ENCODE measurements at places on chromosomes 7 and 10.

- no peak for DNase-seq
These were observed 1106.2 kb upstream of the CELF2 start for GRCh38 chr10:9911488-9911887.

DNA sequence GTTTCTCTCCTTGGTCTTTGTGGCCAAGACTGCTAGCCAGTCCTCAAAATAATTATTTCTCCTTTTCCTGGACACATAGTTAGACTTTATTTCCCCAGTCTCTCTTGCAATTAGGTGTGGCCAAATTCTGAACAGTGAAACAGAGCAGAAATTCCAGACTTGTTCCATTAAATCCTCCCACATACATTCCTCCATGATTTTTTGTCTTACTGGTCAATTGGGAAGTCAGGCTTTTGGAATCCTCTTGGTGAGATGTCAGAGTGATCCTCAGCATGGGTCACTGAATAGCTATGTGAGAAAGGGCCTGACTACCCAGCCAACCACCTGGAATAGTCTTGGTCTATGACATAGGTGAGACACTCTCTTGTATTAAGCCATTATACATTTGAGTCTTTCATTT, 164.2 kb downstream of the DGKI start:
- no peak for DNase-seq

DNA sequence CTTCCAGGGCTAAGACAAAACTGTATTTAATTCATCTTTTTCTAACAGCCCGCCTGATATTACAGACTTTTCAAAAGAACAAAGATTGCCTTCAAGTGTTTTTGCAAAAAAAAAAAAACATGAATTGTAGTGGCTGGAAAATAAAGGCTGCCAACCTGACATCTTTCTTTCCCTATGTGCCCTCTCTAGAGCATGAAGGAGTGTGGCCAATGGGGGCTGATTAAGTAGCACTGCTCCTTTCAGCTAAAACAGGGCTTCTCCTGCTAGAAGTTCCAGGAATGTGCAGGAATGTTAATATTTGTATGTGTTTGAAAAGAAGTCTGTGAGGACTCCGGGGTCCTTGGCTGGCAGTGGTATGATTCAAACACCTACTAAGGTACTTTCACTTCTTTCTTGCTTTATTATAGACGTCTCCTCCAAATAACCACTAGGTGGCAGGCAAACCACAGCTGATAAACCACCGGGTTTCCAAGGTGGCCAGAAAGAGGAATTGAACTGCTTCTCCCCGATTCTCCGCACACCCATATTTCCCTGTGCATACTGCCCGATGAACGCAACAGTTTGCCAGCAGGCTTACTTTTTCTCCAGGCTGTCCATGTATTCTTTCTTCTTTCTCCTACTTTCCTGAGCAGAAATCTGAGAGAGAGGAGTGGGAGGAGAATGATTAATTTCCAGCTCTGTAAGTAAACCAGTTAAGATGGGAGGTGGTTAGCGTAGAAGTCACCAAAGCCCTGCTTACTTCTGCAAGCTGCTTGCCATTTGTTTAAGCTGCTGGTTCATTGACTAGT, 56.8 kb upstream of the DGKI start:
- DNase-seq: peak; percentile 59

- DNase-seq: no peak
These were observed 48.0 kb downstream of the PLPP4 start for GRCh38 chr10:120505056-120505455.

DNA sequence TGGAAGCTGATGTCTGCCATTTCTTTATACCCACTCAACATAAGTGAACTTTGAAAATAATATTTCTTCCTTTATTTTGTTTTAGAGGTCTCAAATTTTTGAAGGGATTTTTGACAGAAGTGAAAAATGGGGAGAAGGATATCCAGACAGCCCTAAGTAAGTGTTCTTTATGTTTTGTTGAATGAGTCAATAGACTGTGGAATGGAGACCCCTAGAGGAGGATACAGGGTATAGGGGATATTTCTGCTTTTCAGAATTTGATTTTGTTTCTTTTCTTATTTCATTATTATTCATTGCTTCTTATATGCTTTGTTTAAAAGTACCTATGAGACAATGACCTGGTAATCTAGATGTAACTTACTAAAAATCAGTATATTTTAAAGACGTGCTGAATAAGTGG, 34.4 kb downstream of the PLEKHA8 start:
- no peak for DNase-seq

DNA sequence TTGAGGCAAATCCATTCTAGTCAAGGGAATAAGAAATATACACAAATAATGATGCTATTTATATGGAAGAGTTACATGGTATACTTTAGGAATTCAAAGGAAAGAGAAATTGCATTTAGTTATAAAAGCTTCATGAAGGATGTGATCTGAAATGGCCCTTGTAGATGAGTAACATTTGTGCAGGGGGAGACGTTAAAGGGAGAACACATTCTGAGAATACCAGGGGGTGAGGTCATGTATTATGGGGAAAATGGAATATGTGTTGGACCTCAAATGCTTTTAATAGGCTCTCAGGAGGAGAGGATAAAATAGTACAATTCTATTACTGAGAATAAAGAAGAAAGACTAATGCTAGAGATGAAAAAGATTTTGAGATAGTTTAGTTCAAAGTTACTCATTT, 122.5 kb upstream of the NOBOX start:
- DNase-seq: no peak

- no peak for DNase-seq
These were observed 47.7 kb downstream of the AMZ1 start for GRCh38 chr7:2735744-2736143.

- DNase-seq: no peak
These were observed 138.9 kb downstream of the JAZF1 start for GRCh38 chr7:28041508-28042314.

DNA sequence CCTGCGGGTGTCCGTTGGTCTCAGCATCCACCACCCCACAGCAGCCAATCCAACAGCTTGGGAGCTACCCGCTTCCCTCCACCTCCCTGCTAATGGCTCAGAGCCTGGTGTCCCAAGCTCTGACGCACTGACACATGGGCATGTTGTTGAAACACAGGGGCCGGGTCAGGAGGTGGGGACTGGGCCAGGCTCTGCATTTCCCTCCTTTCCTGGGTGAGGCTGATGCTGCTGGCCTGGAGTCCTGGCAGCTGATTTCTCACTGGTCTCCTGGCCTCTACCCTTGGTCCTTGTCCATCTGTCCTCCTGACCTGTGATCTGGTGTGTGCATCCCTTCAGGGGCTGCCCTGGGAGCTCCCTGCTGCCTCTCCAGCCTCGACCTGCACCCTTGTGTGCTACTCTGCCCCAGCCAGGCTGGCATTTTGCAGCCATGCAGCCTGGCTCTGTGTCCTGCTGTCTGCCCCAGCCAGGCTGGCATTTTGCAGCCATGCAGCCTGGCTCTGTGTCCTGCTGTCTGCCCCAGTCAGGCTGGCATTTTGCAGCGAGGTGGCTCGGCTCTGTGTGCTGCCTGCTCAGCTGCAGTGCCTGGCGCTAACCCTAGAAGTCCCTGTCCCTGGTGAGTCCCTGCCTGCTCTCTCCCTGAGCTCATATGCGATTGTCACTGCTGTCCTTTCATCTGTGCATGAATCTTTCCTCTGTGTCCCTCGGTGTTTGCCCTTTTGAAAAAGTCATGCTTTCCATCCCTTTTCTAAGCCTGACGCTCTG, 14.0 kb downstream of the AMZ1 start:
- DNase-seq: no peak

GRCh38 chr10:71274901-71275796, 43.9 kb upstream of the SLC29A3 start:
- DNase-seq: no peak

DNA sequence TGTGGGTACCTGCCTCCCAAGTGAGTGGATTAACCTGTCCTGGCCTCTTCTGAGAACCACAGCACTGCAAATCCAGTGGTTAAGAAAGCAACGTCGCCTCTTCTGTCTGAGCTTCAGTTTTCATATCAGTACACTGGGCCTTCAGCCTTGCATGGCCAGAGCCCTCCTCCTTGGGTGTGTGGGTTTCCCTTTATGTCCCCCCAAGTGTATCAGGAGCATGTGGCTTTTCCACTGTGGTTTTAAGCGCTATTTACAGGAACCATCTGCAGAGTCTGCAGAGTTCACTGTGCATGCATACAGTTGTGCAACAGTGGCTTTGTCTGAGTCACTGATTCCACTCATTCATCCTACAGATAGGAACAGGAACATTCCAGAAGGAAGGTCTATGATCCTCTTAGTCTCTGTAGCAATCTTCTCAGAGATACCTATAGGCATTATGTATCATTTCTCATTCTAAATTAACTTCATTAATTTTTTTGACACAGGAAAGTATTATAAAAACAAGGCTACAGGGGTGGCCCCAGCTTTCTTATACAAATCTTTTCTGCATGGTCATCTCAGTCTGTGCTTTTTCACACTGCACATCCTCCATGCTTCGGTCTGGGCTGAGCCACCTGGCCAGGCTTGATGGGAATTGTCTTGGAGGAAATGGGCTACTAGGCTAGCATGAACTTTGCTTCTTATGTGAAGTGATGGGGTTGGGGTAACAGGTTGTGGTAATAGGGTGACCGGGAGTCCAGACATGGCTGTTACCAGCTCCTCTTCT, 17.1 kb downstream of the MBL2 start:
- DNase-seq: no peak

DNA sequence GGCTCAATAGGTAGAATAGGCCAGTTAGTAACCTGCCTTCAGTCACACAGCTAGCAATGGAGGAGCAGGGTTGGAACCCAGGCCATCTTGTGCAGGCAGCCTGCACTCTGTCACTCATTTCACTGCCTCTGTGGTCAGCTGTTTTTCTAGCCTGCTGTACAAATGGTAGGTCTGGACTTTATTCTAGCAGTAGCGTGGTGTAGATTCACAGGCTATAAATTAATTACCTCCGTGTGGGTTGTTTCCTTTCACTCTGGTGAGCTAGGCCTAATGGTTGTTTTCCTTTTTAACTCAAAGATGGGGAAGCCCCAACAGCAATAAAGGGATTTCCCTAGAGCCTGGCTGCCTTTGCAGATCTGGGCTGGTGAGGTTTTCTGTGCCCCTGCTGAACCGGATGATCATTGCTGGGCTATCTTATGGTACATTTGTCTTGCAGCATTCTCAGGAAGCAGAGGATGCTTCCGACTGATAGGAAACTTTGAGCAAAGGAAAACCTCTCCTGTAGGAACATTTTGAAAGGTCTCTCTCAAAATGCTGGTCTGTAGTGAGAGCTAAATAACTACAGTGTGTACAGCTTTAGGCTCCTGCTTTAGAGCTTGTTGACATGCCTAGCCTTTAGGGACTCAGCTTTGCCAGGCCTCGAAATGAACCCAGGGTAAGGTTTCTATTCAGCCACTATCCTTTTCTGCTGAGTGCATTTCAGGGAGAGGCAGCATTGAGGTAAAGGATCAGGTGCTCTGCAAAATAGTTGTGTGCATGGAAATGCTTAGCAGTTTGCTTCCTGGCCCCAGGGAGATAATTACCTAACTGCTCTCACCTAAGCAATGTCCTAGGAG, 157.4 kb downstream of the ST7 start:
- peak; percentile 32 for DNase-seq

- no peak for DNase-seq
These were observed 872.9 kb downstream of the GRID1 start for GRCh38 chr10:85493703-85494102.

GRCh38 chr10:132111871-132112341, 46.2 kb downstream of the JAKMIP3 start:
- no peak for DNase-seq

DNA sequence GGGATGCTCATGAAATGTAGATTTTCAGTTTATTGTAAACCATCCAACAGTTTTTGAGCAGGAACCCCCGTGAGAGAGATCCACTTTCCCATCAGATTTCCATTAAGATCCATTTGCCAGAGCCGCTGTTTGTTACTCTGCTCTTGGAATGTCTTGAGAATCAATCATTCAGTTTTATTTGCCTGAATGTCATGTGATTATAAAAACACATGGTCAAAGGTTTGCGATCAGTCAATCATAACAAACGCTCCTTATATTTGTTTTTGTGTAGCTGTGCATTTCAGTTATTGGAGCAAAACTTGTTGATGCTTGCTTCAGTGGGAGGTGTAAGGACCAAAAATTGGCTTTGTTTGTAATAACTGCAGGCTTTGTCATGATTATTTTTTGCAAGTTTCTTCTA, 155.8 kb upstream of the RHOBTB1 start:
- no peak for DNase-seq

GRCh38 chr10:1214882-1215540, 158.8 kb downstream of the WDR37 start:
- no peak for DNase-seq

All from stimulated activated CD4-positive, alpha-beta T cell treated with anti-CD3 and anti-CD28 coated beads, Interleukin-12 subunit alpha, Interleukin-12 subunit beta, amount 100 ng/mL, for 48 hours (primary cell).